ENCODE measurements at places on chromosomes 16 and 17.

DNA sequence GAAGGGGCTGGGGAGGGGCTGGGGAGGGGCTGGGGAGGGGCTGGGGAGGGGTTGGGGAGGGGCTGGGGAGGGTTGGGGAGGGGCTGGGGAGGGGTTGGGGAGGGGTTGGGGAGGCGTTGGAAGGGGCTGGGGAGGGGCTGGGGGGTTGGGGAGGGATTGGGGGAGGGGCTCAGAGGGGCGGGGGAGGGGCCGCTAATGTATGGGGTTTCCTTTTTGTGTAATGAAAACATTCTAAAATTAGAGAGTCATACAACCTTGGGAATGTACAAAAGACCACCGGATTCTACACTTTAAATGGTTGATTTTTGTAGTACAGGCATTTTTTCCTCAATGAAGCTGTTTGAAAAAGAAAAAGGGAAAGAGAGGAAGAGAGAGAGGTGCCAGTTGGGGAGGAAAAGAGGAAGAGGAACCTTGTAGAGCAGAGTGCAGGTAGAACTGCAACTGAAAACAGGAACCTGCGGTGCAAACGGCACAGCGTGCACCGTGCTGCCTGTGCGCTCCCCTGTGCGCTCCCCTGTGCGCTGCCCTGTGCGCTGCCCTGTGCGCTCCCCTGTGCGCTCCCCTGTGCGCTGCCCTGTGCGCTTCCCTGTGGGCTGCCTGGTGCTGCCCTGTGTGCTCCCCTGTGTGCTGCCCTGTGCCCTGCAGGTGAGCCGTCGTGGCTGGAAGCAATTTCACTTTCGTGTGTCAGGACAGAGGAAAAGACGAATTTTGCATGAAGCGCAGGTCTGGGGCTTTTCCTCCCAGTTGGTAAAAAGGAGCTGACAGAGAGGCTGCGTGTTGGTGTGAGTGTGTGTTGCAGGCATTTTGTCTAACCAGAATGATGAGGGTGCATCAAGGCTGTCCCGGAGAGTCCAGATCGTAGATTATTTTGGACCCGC lies 40.8 kb downstream of the METRNL start:
- no peak for DNase-seq

GRCh38 chr17:44466339-44466738 lies 36.9 kb downstream of the GPATCH8 start:
- no peak for DNase-seq

DNA sequence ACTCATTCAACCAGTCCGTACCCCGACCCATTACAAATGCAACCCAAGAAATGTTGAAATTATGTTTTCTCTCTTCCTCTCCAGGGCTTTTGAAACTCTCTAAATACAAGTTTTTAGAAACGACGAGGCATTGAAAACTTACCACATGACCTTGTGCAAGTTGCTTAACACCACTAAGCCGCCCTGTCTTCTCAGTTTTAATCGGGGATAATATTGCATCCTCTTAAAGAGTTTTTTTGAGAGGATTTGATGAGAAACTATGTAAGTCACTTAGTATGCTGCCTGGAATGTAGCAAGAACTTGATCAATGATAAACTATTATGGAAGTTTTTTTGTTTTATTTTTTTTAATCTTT lies 149.0 kb upstream of the FAM20A start:
- no peak for DNase-seq

DNA sequence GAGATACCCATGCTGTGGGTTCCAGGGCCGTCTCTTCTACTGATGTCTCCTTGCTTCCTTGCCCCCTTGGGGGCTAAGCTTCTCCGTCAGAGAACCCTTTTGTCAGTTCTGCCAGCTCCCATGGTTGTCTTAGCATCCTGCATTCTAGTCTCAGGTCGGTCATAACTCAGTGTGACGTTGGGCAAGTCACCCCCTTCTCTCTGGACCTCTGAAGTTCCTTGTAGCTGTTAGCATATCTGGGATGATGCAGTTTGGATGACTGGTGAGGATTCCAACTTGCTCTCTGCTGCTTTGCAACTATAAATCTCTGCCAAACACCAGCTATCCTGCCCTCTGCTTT lies 8.9 kb upstream of the MYL4 start:
- no peak for DNase-seq

- DNase-seq = no peak
Observed at GRCh38 chr17:16374146-16374938, 6.5 kb upstream of the UBB start.

- no peak for DNase-seq
Observed at GRCh38 chr17:5508810-5509209, 22.4 kb downstream of the MIS12 start.

DNA sequence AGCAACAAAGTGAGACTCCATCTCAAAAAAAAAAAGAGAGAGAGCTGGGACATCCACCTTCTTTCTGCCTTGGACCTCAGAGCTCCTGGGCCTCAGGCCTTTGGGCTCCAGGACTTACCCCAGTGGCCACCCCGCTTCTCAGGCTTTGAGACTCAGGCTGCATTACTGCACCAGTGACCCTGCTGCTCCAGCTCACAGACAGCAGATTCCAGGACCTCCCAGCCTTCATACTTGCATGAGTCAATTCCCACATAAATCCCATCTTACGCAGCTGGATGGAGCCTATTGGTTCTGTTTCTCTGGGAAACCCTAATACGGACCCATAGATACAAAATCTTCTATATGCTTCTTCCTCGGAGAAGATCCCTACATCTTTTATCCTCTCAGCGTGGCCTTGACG lies 2.1 kb upstream of the CEP295NL start:
- DNase-seq = no peak

DNA sequence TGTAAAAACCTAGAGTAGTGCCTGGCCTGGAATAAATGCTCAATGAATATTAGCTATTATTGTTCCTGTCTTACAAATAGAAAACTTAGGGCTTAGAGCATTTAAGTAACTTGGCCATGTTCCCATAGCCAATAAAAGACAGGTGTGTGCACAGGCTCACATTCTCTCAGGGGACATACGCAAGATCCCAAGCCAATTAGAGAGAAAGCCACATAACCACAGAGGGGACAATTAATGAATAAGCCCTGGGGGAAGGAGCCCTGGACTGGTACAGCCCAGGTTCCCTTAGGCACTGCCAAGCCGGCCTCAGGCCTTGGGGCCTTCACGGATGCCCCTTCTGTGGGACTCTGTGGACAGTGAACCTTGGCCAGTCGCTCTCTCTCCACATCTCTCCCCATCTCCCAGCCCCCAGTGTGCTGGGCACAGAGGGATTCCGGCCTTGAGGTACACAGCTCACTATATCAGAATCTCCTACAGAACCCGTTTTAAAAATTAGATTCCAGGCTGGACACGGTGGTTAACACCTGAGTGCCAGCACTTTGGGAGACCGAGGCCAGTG lies 27.3 kb upstream of the ABCC12 start:
- no peak for DNase-seq

DNA sequence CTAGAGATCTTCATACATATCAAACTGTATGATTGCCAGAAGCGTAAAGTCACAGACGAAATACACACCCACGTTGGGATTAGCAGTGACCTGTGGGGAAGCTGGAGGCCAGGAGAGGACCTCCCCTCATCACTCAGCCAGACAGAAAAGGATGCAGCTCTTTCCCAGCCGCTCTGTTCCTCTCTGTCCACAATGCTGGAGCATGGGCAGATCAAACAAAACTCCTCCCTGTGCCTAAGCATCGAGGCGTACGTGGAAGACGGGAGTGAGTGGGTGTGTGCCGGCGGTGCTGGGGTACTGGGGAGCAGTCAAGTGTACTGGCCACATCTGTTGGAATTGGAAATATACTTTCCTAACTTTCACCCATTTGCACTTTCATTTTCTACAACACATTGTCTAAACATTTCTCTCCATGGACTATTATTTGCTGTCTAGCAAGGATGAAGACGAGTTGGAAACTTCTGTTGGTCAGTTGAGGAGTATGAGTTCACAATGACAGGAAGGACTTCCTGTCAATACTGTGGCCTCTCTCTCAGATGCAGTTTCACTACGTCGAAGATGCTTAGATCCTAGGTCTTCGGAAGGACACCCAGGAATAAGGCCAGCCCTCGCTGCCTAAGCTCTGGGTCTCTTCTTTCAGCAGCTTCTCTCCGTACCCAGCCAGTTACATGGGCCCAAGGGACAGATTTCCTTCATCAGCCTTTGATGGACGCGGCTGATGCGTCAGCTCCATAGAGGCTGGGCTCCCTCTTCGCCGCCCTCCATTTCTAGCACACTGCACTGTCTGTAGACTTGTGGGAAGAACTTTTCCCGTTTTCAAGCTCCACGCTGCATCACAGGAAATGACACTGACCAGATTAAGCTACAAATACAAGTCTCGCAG lies 30.6 kb upstream of the ENDOV start:
- DNase-seq = no peak

GRCh38 chr17:75731086-75731715 lies 9.9 kb downstream of the ITGB4 start:
- no peak for DNase-seq

DNA sequence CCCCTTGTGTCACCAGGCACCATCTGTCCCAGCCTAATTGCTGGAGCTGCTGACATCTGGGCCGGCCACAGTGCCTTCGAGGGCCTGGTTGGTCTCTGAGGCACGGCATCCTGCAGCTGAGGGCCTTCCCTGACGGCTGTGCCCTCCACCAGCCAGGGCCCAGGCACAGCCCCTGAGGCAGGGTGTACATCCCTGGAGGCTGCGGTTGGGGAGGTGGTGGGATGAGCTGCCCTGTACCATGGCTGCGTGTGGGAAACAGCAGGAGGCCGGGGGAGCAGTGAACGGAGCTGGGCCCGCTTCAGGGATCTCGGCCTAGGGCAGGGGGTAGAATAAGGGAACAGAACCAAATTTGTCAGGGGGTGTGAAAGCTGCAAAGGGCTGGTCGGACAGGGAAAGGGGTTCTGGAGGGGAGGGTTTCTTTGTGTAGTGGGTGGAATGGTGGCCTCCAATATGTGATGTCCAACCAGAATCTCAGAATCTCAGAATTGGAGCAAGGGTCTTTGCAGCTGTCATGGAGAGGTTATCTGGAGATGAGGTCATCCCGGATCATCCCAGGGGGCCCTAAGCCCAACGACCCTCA lies 10.0 kb upstream of the SLC38A10 start:
- DNase-seq = no peak

- DNase-seq = no peak
Observed at GRCh38 chr17:16442141-16442540, 26.8 kb downstream of the TRPV2 start.

- no peak for DNase-seq
Observed at GRCh38 chr17:65228734-65229620, 91.8 kb downstream of the RGS9 start.

DNA sequence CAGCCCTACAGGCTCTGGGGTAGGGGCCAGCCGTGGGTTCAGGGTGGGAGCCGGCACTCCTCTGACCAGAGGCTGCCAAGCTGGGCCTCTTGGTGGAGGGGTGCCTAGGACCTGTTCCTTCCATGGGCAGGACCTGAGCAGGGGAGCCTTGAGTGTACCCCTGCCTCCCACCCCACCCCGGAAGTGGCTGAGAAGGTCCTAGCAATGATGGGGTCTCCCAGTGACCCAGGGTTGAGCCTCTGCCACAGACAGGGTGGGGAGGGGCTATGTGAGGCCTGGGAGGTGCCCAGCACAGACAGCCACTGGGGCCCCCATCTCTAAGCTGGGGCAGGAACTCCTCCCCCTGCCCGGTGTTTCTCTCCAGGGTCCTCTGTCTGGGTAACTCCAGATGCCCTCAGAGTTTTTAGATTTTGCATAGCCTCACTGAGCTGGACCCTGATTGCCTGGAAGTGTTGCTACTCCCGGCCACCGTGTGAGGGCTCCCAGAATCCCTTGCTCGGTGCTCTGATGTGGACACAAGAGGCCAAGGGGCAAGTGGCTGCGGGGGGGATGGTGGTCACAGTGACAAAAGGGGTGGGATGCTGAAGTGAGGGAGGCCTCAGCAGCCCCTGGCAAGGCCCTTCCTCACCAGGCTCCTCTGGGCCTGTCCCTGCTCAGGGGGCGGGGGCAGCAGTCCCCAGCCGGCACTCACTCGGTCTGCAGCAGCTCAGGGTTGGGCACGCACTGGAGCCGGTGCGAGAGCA lies 6.4 kb upstream of the MTSS2 start:
- DNase-seq = no peak

- no peak for DNase-seq
Observed at GRCh38 chr17:74748279-74748528, 224 bp upstream of the NHERF1 start.

- no peak for DNase-seq
Observed at GRCh38 chr17:37278247-37278894, 97.4 kb upstream of the C17orf78 start.

- no peak for DNase-seq
Observed at GRCh38 chr17:72838068-72838467, 254.4 kb downstream of the SLC39A11 start.

Measured in activated naive CD4-positive, alpha-beta T cell (primary cell).